Liver (tissue), 10 donors: ENCODE measurements at places on chromosomes 7 and 10. TPM values are rescaled to one million over a fixed set of nuclear protein-coding genes. Genes with fewer than 3 reads are reported as not detected.

- DNase-seq: no peak
These were observed 52.3 kb upstream of the FAM3C start for GRCh38 chr7:121448429-121448828.

GRCh38 chr7:142886866-142887265, 1.3 kb upstream of the TRPV6 start:
- no peak for DNase-seq

The ZNF277 gene
- 12.2 TPM for polyA plus RNA-seq

The DNAJC12 gene
- 51.3 TPM for polyA plus RNA-seq

The CASP2 gene
- polyA plus RNA-seq: 3.4 TPM
